ENCODE measurements at places on chromosomes 16 and 17.

DNA sequence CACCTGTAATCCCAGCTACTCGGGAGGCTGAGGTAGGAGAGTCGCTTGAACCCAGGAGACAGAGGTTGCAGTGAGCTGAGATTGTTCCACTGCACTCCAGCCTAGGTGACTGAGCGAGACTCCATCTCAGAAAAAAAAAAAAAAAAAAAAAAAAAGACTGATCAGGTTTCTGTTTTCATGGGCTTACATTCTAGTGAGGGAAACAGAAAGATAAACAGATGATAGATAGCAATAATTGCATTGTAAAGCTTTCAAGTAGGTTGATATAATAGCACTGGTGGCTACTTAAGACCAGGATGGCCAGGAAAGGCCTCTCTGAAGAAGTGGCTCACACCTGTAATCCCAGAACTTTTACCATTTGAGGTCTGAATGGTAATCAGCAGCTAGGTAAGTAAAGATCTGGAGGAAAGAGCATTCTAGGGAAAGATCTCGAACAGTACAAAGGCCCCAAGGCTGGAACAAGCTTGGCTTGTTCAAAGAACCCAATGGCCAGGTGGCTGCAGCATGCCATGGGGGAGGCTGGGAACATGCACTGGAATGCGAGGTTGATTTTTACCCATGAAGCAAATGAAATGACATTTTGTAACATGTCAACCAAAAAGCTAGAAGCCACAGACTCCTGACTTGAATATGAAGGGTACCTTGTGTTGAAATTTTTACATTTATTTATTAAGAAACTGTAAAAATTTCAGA is 108.3 kb upstream of the DHX40 start:
- no peak for DNase-seq

- DNase-seq: no peak
Measured at GRCh38 chr16:50198802-50199403, 45.8 kb downstream of the TENT4B start.

DNA sequence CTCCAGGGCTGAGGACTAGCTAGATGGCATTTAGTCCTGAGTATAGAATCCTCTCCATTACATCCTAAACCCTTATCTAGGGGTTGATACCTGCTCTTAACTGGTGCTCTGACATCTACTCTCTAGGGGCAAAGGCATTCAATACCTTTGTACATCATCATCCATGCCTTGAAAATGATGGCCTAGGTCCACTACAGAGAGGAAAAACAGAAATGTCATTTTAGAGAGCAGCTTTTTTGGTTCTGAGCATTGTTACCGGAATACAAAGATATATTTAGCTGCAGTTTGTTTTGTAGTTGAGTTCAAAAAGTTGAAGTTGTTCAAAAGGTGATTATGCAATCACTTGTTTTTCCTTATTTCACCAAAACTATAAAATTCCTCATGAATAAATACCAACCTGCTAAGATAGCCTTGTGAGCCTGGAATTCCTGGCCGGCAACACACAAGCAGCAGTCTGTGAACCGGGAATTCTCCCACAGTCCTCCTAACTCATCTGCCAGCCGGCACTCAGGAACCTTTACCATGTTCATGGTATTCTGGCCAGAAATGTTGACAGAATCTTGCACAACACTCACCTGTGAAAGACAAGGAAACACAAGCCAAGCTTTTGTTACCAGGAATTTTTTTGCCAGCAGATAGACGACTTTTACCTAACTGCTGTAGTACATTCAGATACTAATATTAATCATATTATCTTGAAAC is 35.4 kb downstream of the NXPH3 start:
- no peak for DNase-seq

GRCh38 chr17:45325810-45326209 is 9.0 kb upstream of the MAP3K14 start:
- DNase-seq: no peak

- no peak for DNase-seq
Measured at GRCh38 chr17:46011711-46012505, 12.9 kb downstream of the STH start.
